ENCODE measurements at places on chromosomes 11 and 22. TPM values are rescaled to one million over a fixed set of nuclear protein-coding genes. Genes with fewer than 3 reads are reported as not detected.

The CRYBB3 gene
- total RNA-seq: not detected

The APOBEC3H gene
- total RNA-seq: not detected

The OR8D4 gene
- total RNA-seq: 0.30 TPM

The DNHD1 gene
- 7.0 TPM for total RNA-seq

The TRPC6 gene
- 34.8 TPM for total RNA-seq

The IFITM10 gene
- total RNA-seq: 0.99 TPM

The OR5B2 gene
- not detected for total RNA-seq

The OR51S1 gene
- not detected for total RNA-seq

The RAG1 gene
- total RNA-seq: 0.99 TPM

The C22orf42 gene
- total RNA-seq: not detected

The MARK2 gene
- 16.9 TPM for total RNA-seq

The MIOX gene
- not detected for total RNA-seq

The ENTHD1 gene
- not detected for total RNA-seq

The LINC01488 gene
- total RNA-seq: not detected

The MUC5AC gene
- total RNA-seq: 0.39 TPM

The SLC1A2 gene
- 0.99 TPM for total RNA-seq

The MS4A8 gene
- total RNA-seq: not detected

The KDM4E gene
- not detected for total RNA-seq

The SIAE gene
- 3.9 TPM for total RNA-seq

The RASSF10 gene
- total RNA-seq: 9.8 TPM

The VPS26B gene
- total RNA-seq: 33.2 TPM

The KRTAP5-2 gene
- 3.1 TPM for total RNA-seq

The OR51E2 gene
- total RNA-seq: 0.10 TPM

The CBLIF gene
- not detected for total RNA-seq

The C11orf65 gene
- 1.5 TPM for total RNA-seq

The SHISAL1 gene
- total RNA-seq: 0.99 TPM

The KRTAP5-9 gene
- not detected for total RNA-seq

The RFPL3 gene
- not detected for total RNA-seq

The TLCD5 gene
- total RNA-seq: 6.7 TPM

The JHY gene
- total RNA-seq: 5.6 TPM

The CDC42EP2 gene
- 3.7 TPM for total RNA-seq

The ALDH3B2 gene
- total RNA-seq: 19.1 TPM

The PKDREJ gene
- 0.10 TPM for total RNA-seq

The SLC37A2 gene
- 10.3 TPM for total RNA-seq

The RHOD gene
- 11.7 TPM for total RNA-seq

The TMPRSS5 gene
- 3.5 TPM for total RNA-seq

The ROBO4 gene
- 9.7 TPM for total RNA-seq

The CECR2 gene
- 2.8 TPM for total RNA-seq

The TBX1 gene
- total RNA-seq: 4.8 TPM

The SERGEF gene
- 14.6 TPM for total RNA-seq

The MPZL2 gene
- total RNA-seq: 56.5 TPM

The CHRM1 gene
- total RNA-seq: 0.69 TPM

The POTEH gene
- total RNA-seq: not detected

The OR51E1 gene
- total RNA-seq: 1.1 TPM

The HTR3B gene
- total RNA-seq: not detected

The RASL10A gene
- total RNA-seq: 0.39 TPM
